Activated B cell treated with CpG ODN at 0.5 μM for 24 hours (primary cell): ENCODE measurements at places on chromosomes 5 and 9. TPM values are rescaled to one million over a fixed set of nuclear protein-coding genes. Genes with fewer than 3 reads are reported as not detected.

DNA sequence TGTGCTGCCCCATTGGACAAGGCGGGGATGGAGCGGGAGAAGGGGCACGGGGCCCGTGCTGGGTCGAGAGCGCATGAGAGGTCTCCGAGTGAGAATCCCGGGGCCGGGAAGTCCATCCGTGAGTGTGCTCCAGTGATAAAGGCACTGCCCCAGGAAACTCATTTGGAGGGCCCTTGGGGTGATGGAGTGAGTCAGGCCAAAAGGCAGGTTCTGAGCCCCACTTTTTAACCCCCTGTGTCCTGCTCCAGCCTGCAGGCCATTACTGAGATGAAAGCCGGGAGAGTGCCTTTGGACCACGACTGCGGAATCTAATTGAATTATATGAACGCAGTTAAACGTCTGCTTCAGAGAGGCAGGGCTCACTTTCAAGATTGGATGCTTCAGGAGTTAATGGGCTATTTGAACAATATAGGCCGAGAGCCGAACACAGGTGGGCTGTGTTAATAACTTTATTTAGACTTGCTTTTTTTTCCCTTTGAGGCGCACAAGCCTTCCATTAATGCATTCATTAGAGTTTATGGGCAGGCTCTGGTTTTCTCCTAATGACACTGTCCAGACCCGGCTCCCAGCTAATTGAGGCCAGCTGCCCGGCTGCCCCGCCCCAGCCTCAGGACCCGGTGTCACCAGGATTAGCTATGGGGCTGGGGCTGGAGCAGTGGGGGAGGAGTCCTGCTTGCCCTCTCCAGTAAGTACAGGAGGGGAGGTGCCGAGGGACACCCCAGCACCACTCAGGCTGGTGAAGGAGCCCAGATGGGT is 79.1 kb upstream of the LMX1B start:
- peaks cover 49% of the 10 kb centered on the region for H3K4me1 ChIP-seq
- H3K4me3 ChIP-seq, result peak overlapping the region; percentile 81
- H3K27ac ChIP-seq, result peak overlapping the region; percentile 85
- DNase-seq, result no peak

Gene FOXD4L3
- total RNA-seq, result not detected in 2 replicates

Gene TGFBI
- 1.1 and 1.3 TPM in 2 replicates for total RNA-seq

- H3K4me1 ChIP-seq, result no peaks in the 10 kb centered on the region
- H3K4me3 ChIP-seq, result no peak overlapping the region
- no peaks in the 10 kb centered on the region for H3K36me3 ChIP-seq
- DNase-seq, result no peak
Measured at GRCh38 chr5:72183101-72183520, 75.8 kb downstream of the MAP1B start.

Gene NUTM2G
- not detected in 2 replicates for total RNA-seq

DNA sequence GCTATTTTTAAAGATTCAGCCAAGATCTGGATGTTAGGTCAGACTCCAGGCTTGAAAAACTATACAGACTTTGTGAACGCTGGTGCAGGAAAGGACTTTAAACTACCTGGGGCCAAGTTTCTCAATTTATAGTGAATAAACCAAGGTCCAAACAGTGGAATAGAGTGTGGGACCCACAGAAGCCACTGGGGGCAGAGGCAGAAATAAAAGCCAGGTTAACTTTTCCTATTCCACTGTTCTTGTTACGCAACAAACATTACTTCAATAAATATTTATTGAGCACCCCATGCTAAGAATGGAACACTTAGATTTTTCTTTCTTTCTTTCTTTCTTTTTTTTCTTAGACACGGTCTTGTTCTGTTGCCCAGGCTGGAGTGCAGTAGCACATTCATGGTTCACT is 11.0 kb upstream of the HAVCR1 start:
- no peak for DNase-seq
- H3K36me3 ChIP-seq, result no peaks in the 10 kb centered on the region

- DNase-seq, result no peak
- no peak overlapping the region for H3K27ac ChIP-seq
- no peaks in the 10 kb centered on the region for H3K36me3 ChIP-seq
- no peaks in the 10 kb centered on the region for H3K4me1 ChIP-seq
- peaks cover 12% of the 10 kb centered on the region for H3K27me3 ChIP-seq
Measured at GRCh38 chr9:131107760-131108159, 11.4 kb downstream of the AIF1L start.

DNA sequence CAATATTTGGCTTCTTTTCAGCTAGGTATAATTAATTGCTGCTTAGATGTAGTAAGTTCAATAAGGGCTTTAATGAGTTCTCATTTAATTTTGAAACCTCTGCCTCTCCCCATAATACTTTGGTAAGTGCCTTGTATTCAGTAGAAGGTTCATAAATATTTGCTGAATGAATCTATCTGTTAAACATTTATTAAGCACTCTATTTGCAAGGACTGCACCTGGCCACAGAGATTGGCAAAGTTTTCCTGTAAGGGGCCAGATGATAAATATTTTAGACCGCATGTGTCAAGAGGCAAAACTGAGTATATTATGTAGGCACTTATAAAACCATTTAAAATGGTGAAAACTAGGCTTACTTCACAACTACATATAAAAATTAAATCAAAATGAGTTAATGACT is 19.0 kb upstream of the GNA14 start:
- no peaks in the 10 kb centered on the region for H3K36me3 ChIP-seq
- no peak for DNase-seq
- peaks cover 2% of the 10 kb centered on the region for H3K27me3 ChIP-seq

Gene HACD4
- 3.3 and 4.1 TPM in 2 replicates for total RNA-seq

Gene PRR16
- 0.15 and 0.29 TPM in 2 replicates for total RNA-seq

DNA sequence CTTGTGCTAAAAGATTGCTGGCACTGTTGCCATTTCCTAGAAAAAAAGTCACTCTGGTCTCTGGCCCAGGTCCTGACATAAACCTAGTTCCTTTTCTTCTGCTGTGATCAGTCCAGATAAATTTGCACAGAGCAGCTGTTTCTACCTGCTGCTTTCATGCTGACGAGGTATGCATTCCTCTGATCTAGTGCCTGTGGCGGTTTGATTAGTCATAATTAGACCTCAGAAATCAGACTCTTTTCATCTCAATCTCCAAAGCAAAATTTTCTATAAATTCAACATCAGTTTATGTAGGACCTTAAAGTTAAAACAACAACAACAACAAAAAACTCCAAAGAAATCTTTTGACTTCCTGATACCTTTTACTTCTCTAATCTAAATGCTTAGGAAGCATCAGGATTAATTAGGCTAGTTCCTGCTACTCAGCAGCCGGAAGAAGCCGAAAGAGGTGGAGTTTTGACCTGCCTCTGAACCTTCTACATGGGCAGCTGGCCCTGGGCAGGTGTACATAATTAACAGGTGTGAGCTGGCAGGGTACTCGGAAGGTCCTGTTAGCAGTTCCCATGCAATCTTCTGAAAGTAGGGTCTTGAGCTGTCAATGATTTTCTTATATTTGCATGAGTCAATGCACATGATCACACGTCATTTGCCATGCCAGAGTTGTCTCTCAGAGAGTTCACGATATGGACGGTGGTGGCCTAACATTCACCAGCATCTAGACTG is 83.3 kb upstream of the CCDC112 start:
- no peaks in the 10 kb centered on the region for H3K36me3 ChIP-seq
- no peaks in the 10 kb centered on the region for H3K27me3 ChIP-seq
- no peak overlapping the region for H3K4me3 ChIP-seq
- no peaks in the 10 kb centered on the region for H3K4me1 ChIP-seq
- no peak for DNase-seq
- H3K27ac ChIP-seq, result no peak overlapping the region

DNA sequence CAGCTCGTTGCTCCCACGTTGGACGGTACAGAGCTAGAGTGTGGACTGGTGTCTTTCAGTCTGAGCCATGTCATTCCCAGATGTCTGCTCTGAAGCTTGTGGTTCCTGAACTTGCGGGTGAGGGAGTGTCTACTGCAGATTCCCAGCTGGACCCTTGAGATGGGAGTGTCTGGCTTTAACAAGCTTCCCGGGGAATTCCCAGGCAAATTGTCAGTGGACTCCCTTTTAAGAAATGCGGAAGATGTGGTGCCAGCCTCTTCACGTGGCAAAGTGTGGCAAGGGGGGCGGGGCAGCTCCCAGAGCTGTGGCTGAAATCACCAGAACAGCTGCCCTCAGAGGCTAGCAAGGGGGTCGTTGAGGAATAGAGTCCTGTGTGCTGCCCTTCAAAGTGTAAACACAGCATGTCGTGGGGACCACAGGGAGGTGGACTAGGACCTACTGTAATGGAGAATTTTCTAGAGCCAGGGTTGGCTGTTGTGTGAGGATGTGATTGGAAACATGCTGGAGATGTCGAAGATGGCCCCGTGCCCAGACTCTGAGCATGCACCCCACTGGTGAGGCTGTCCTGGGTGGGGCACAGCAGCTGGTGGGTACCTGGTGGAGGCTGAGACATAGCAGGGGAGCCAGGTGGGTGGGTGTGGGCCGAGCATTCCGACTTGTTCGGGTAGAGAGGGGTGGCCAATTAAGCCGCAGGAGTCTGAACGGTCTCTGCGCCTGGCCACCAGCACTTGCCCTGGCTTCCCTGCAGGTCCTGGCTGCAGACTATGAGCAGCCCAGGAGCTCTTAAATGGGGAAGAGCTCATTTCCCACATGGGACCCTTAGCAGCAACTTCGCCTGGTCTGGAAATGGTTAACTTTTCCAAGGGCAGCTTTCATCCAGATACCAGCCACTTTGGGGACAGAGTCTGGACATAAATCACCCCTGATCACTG is 37.4 kb downstream of the PRRX2 start:
- no peak for DNase-seq
- peaks cover 21% of the 10 kb centered on the region for H3K27me3 ChIP-seq
- H3K4me3 ChIP-seq, result no peak overlapping the region
- H3K36me3 ChIP-seq, result no peaks in the 10 kb centered on the region
- no peaks in the 10 kb centered on the region for H3K4me1 ChIP-seq
- no peak overlapping the region for H3K27ac ChIP-seq

GRCh38 chr5:125175348-125176004 is 429.0 kb upstream of the ZNF608 start:
- no peaks in the 10 kb centered on the region for H3K36me3 ChIP-seq
- peaks cover 2% of the 10 kb centered on the region for H3K27me3 ChIP-seq
- H3K4me3 ChIP-seq, result no peak overlapping the region
- no peak for DNase-seq
- H3K4me1 ChIP-seq, result no peaks in the 10 kb centered on the region

DNA sequence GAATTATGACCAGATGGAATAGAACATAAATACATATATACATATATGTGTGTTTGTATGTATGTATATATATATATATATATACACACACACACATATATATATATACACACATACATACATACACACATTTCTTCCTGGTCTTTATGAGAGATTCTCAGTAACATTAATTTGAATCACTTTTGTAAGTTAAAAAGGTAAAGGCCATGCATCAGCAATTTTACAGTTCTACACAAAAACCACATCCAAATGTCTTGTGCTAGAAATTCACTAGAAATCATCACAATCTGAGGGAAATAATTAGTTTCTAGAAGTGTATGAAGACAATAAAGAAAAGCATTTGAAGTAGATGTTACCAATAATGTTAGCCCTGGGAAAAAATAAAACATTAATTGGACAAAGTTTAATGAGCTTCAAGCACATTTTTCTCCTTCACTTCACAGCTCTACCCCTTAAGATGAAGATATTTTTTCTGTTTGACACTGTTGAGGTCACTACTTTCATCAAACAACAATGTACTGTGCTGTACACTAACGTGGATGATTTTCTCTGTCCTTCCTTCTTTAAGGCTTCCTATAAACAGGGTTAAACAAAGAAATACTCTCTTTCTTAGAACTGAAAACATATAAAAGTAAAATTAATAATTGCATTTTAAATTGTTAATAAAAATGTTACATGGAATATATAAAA is 189.2 kb upstream of the NR4A3 start:
- peak overlapping the region; percentile 65 for H3K27ac ChIP-seq
- no peaks in the 10 kb centered on the region for H3K27me3 ChIP-seq
- H3K4me3 ChIP-seq, result peak overlapping the region; percentile 30
- H3K36me3 ChIP-seq, result no peaks in the 10 kb centered on the region
- DNase-seq, result no peak

DNA sequence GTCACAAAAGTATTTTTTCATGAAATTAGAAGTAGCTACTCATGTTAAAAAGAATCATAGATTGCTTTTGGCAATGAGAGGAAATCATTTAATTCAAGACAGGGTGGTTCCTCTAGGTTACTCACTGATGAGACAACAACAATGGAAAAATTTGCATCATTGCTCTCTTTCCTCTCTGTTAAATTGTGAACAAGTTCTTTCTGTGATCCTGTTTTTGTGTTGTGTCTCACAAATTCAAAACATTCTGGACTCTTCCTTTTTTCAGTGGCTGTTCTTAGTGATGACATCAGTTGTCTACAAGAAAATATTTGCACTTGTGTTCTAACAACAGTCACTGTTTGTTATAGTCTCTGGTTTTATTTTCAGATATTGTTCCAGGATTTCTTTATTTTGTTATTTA is 95.3 kb downstream of the XRCC4 start:
- no peak overlapping the region for H3K27ac ChIP-seq
- H3K4me3 ChIP-seq, result no peak overlapping the region
- no peaks in the 10 kb centered on the region for H3K36me3 ChIP-seq
- no peaks in the 10 kb centered on the region for H3K4me1 ChIP-seq

GRCh38 chr9:103188781-103189350 is 193.7 kb downstream of the CYLC2 start:
- H3K4me3 ChIP-seq, result no peak overlapping the region
- no peaks in the 10 kb centered on the region for H3K36me3 ChIP-seq
- no peaks in the 10 kb centered on the region for H3K4me1 ChIP-seq
- no peaks in the 10 kb centered on the region for H3K27me3 ChIP-seq

Gene TRMT10B
- 11.7 and 15.0 TPM in 2 replicates for total RNA-seq

DNA sequence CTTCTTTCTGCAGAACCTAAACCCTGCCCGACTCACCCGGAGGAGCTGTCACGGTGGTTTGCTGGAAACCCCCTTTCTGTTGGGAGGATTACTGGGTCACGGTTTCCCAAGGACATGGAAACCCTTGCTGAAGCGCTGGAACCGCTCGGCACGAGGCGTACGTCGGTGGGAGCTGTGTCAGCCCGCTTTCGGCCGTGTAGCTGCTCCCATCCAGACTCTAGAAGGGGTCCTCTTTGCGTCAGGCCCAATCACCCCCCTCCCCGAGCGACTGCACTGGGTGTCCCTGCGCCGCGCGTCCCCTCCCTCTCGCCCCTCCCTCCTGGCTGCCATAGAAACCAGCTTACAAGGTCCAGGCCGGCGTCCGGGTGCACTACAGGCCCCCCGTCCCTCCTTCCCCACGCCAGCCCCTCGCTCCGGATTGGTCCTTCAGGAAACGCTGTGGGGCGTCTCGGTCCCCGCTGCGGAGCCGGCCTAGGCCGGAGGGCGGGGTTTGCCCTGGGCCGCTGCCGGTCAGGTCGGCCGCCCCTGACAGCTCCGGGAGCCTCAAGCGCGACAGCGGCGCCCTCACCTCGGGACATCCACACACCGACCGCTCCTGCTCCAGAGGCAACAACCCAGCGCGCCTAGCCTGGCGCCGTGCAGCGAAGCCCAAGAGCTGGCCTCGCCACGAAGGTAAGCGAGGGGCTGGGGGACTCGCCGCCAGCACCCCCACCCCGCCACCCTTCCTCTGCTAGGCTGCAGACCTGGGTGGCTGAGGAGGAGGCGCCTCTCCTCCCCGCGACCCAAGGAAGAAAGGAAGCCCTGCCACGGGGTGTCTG is at the start of gene NIM1K:
TSS of gene NIM1K (plus strand) at position 486 of the 818 bp plus-strand sequence. CDS start 53,551 bp downstream, outside the sequence.
- no peak within 1 kb of the TSS for H3K27ac ChIP-seq
- peak; percentile 45 for DNase-seq
- H3K27me3 ChIP-seq, result peaks cover 19% of the 10 kb centered on the region
- peaks cover 28% of the 10 kb centered on the region for H3K4me1 ChIP-seq
- H3K4me3 ChIP-seq, result peak within 1 kb of the TSS; percentile 84
